ENCODE measurements at places on chromosomes 3 and 15.

DNA sequence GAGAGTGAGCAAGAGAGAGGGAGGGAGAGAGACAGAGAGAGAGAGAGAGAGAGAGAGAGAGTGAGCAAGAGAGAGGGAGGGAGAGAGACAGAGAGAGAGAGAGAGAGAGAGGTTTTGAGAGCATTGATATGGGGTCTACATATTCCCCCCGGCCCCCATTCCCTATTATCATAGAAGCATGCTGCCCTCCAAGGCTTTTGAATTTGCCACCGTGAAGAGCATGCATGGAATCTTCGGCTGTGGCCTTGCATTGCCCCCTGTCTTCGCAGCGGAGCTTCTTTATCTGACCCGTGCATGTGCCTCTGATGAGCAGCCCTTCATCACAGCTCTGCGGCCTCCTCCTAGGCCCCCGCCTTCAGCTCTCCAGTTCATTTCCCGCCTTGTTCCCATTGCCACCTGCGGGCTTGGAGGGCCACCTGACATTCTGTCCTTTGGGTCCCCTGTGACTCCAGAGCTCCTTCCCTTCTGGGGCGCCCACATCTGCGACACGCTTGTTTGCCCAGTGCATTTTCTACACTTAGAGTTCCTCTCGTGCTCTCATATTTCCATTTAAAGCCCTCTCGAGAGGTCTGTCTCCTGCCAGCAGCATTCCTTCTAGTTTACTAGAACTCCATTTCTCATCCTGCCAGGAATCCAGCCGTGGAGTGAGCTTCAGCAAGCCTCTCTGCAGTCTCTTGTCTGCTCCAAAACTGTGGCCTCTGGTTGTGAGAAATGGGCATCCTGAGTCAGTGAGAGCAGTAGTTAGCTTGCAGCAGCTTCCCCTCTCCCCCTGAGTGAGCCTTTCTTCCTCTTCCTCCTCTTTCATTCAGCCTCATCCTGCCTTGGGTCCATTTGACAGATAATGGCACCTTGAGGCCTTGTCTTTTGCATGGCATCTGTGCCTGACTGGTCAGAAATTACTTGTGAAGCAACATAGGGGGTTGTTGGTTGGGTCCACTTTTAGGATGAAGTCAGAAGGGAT, 25.3 kb downstream of the LPP start:
- DNase-seq: no peak

- no peak for DNase-seq
These were observed 6.9 kb downstream of the KIF7 start for GRCh38 chr15:89648106-89649012.

DNA sequence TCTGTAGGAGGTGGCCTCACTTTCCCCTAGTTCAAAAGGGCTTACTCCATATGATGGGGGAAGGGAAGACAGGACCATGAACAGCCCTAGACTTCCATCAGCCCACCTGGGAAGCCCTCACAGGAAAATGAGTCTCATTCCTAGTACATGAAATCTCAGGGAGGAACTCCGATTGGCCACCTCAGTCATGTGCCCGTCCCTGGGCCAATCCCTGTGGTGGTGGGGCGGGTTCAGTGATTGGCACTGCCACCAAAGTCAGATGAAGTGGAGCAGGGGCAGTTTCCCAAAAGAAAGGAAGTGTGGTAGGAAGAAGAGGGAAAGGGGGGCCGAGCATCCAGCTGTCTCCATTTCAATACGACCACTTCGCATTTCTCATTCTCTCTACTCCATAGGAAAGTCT, 25.9 kb upstream of the GP9 start:
- no peak for DNase-seq

DNA sequence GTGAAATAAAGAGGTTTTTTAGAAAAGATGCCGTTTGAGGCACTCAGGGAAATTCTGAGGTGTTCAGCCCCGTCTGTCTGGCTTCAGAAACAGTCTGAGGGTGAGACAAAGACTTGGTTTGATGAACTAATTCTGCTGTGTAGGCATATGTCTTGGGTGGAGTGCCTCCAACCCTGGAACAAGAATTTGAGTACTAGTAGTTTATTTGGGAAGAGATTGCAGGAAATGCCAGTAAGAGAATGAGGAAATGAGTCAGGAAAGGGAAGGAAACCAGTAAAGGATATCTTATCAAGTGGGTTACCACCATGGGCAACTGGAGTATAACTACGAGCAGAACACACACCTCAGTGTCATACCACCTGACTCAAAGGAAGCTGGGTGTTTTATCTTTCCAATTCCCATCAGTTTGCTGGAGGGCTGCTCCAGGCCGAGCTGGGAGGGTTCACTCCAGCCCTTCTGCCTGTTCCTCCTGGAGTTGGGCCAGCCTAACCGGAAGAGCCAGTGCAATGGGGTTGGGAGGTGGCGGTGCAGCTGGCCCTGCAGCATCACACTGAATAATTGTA, 75.3 kb downstream of the TGFBR2 start:
- DNase-seq: no peak

DNA sequence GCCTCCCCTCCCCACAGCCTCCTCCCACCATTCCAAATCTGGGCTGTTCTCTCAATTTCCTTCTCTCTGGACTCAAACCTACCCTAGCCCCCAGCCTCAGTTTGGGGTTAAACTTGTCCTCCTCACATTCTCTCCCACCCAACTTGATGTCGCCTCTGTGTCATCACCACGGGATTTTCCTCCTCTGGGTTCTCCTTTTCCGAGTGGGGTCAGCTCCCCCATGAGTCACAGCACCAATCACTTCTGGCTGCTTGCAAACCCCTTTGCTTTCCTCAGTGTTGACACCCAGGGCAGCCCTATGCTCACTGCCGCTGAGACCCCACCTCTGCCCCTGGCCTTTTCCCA, 451 bp downstream of the CCR5AS start:
- DNase-seq: no peak

GRCh38 chr15:30042556-30042955, 40.2 kb upstream of the GOLGA8J start:
- DNase-seq: no peak

DNA sequence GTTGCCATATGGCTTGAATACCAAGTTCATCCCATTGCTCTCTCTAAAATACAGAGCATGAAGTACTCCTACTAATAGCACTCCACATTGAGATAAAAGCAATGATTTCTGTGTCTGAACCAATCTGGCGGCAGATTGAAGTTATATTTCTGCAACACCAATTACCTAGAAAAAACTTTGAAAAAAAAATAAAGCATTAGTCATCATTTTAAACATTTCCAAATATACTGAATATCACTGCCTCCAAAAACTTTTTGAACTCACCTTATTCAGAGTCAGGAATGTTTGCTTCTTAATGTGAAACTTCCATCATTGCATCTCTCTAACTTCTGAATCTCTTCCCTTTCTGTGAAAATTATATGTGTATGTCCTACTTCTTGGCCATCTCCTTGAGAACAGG, 540.5 kb downstream of the GRM7 start:
- no peak for DNase-seq

- no peak for DNase-seq
These were observed 12.6 kb downstream of the KAT2B start for GRCh38 chr3:20052851-20053250.

DNA sequence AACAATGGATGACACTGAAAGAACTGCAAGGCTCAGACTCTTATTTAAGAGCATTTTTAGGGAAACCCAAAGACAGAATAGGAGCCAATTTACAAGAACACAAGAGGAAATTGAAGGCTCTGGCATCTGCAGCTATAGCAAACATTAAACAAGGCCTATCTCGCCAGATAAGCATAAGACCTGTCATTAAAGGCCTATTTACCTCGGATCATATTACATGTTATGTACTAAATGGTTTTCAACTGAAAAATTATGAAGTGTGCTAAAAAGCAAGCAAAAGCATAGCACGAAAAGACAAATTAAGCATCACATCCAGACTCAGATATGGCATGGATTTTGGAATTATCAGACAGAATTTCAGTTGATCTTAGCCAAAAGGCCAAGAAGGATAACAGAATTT, 617.1 kb downstream of the SQOR start:
- DNase-seq: no peak

DNA sequence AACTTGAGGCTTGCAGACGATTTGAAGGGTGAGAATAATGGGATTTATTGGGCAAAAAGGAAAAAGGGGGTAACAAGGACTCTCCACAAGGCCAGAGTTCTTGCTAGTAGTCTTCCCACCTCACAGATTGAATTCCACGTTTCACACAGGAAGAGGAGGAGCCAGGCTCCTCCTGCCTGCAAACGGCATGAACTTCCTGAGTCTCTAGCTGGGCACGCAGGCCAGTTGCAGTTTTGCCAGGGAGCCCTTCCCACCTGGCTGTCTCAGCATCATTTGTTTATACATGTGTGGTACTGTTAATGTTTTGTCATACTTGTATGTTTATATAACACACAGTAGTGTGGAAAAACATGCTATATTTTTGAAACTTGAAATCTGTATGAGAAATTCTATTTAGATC, 155.0 kb downstream of the NLGN1 start:
- no peak for DNase-seq

GRCh38 chr3:4741404-4742307, 237.6 kb upstream of the BHLHE40 start:
- no peak for DNase-seq

DNA sequence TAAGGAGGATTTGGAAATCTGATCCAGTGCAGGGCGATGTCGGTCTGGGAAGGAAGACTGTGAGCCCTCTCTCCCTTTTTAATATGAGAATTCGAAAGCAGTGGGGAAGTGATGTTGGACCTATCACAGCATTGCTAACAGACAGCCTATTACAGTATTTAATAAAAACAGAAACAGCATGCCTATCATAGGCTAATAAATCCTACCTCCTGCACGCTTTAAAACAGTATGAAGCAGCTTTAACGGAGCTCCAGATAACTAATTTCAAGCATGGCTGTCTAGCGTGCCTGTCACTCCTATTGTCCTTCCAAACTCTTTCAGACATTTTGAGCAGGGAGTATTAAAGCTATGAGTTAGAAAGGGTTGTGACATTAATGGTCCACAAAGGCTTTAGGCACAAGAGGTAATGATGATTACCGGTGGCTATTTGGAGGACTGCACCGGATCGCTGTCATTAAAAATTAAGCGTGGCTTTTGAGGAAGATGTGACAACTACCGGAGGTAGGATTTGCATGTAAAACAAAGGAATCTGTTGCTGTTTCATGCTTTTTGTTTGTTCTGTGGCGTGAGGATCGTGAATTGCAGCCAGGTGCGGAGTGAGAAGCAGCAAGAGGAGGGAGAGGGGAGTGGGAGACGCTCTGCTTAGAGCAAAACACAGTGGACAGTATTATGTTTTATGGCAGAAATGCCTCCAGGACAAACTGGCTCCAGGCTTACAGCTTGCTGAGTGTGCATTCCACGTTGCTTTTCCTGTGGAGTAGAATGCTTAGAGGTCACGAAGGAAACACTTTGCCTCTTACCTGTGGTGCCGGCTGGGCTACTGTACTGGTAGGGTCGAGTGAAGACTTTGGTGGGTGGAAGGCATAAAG, at the start of gene KCNMB2:
Gene KCNMB2, plus strand, starts transcription at position 226 of the 869 bp plus-strand sequence.
- peak; percentile 4 for DNase-seq

GRCh38 chr3:45055411-45056143, 29.5 kb downstream of the CLEC3B start:
- DNase-seq: no peak

DNA sequence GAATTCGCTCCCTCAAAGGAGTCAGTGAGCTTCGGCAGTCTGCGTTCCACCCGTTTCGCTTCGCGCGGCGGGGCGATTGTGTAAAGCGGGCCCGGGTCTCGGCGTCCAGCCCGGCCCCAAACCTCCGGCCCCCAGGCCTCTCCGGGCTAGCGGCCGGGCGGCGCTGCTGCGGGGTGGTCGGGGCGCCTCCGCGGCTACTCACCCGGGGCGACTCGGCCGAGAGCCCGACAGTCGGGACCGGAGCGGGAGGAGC, 412 bp downstream of the CHDH start:
- no peak for DNase-seq

DNA sequence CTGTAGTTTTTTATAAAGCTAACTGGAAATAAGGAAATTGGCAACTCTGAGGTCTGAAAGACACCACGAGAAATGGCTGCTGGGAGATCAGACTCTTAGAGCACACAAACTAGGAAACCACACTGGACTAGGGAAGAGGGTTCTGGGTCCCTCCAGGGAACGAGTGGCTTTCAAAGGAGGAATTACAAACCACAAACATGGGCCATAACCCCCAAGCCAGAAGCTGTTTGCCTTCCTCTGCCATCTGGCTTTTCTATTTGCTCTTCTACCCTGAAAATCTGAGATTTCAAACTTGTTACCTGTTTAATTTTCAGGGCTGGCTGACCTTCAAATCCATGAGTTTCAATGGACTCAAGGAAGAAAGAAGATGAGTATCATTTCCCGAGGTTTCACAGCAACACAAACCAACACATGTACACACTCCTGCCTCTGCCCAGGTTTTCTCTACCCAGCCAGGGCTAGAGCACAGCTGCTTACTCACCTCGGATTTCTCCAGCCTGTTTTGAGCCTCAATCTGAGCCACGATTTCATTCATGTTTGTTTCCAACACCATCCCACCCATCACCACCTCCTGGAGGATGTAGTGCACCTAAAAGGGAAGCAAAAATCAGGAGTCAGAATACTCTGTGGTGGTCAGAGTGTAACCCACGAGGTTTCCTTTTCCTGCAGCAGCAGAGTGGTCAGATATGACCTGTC, 22.6 kb upstream of the ANPEP start:
- no peak for DNase-seq

DNA sequence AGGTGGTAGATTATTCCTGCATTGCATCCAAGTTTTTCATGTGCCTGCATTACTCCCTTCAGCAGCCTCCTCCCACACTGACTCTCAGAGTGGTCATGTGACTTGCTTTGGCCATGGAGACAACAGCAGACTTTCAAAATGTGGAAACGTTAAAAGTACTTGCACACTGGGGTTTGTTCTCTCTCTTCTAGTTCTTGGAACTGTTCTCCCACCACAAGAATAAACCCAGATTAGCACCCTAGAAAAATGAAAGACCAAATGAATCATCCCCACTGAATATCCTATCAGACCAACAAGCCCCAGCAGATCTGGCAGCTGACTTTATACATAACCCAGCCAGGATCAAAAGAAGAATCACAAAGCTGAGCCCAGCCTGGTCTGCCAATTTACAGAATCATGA, 398.5 kb downstream of the VPS13C start:
- no peak for DNase-seq

GRCh38 chr15:81478354-81478753, 104.3 kb upstream of the TMC3 start:
- no peak for DNase-seq

GRCh38 chr15:91376038-91376437, 276.0 kb downstream of the SV2B start:
- no peak for DNase-seq

GRCh38 chr3:62585861-62586260, 212.5 kb upstream of the FEZF2 start:
- DNase-seq: no peak

GRCh38 chr15:53589520-53590057, 169.9 kb downstream of the WDR72 start:
- DNase-seq: no peak

DNA sequence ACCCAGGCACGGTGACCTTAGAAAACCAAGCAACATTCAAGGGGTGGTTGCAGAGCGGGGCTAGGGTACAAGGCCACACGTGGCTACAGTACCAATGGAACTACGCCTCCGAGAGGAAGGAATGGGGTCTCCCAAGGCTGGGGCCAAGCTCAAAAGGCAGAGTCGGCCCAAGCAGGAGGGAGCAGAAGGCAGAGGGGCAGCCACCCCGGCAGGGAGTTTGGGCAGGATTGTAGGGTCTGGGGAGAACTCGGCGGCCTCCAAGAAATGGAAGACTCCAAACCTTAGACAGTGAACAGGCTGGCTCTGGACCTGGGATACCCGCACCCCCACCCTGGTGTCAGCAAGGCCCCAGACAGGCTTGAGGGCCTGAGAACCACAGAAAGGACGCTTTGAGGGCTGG, 28.7 kb downstream of the ATRIP start:
- no peak for DNase-seq

All from hematopoietic multipotent progenitor cell (in vitro differentiated cells).